ENCODE measurements at places on chromosomes 7 and 10. TPM values are rescaled to one million over a fixed set of nuclear protein-coding genes. Genes with fewer than 3 reads are reported as not detected.

Gene ITPRID1
- total RNA-seq, result not detected

Gene CRHR2
- total RNA-seq, result 0.22 TPM

Gene MYOF
- total RNA-seq, result 21.0 TPM

Gene TMEM130
- not detected for total RNA-seq

Gene CRYGN
- not detected for total RNA-seq

Gene RAB19
- total RNA-seq, result not detected

Gene BICC1
- total RNA-seq, result 4.9 TPM

Gene OR6B1
- total RNA-seq, result not detected

Gene TEX36
- total RNA-seq, result not detected

Gene SVOPL
- not detected for total RNA-seq

Gene GRID2IP
- total RNA-seq, result not detected

GRCh38 chr7:154903083-154903731, 99.7 kb downstream of the PAXIP1 start:
- no peak for DNase-seq

DNA sequence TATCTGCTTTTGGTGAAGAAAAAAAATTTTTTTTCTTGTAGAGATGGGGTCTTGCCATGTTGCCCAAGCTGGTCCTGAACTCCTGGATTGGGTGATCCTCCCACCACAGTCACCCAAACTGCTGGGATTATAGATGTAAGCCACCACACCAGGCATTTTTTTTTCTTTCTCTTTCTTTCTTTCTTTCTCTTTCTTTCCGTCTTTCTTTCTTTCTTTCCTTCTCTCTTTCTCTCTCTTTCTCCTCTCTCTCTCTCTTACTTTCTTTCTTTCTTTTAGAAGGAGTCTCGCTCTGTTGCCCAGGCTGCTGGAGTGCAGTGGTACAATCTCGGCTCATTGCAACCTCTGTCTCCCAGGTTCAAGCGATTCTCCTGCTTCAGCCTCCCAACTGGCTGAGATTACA, 3.5 kb upstream of the UBE2D4 start:
- no peak for DNase-seq

GRCh38 chr7:86558680-86559501, 84.8 kb upstream of the GRM3 start:
- no peak for DNase-seq

GRCh38 chr7:129630341-129630740, 18.8 kb downstream of the NRF1 start:
- no peak for DNase-seq

DNA sequence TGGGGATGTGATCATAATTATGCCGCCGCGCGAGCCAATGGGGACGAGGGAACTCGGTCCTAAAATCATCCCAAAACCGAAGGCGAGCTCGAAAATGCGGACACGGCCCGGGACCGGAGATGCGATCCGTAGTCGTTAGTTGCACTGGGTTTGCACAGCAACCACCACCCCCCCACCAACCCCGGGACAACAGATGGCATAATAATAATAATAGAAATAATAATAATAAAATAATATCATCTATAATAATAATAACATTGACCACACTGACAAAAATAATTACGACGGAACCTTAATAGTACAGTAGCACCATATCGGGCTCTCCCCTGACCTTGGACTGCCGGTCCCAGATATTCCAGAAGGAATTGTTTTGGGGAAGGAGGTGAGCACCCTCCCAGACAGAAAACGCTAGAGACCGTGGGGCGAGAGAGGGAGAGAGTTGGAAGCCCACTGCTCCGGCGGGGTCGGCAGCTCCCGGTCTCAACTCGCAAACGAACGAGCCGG, 1.1 kb upstream of the EMX2 start:
- no peak for DNase-seq

GRCh38 chr7:7988706-7989105, 20.1 kb downstream of the GLCCI1 start:
- DNase-seq, result no peak

- no peak for DNase-seq
These were observed 950.7 kb upstream of the PHF14 start for GRCh38 chr7:10022957-10023356.

DNA sequence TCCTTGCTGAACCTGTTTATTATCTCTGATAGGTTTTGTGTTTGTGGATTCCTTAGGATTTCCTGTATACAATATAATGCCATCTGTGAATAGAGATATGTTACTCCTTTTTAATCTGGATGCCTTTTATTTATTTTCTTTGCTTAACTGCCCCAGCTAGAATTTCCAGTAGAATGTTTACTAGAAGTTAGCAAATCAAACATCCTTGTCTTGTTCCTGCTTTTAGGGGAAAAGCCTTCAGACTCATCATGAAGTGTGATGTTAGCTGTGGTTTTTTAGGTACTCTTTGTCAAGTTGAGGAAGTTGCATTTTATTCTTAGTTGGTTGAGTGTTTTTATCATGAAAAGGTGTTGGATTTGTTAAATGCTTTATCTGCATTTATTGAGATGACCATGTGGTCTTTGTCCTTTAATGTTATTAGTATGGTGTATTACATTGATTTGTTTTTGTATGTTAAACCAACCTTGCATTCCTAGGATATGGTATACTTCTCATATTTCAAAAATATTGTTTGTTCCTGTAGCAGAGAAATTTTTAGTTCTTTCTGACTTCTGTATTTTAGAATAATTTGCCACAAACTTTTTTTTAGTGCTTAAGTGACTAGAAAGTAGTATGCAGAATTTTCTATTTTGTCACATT, 24.3 kb downstream of the PPP2R2D start:
- DNase-seq, result no peak

DNA sequence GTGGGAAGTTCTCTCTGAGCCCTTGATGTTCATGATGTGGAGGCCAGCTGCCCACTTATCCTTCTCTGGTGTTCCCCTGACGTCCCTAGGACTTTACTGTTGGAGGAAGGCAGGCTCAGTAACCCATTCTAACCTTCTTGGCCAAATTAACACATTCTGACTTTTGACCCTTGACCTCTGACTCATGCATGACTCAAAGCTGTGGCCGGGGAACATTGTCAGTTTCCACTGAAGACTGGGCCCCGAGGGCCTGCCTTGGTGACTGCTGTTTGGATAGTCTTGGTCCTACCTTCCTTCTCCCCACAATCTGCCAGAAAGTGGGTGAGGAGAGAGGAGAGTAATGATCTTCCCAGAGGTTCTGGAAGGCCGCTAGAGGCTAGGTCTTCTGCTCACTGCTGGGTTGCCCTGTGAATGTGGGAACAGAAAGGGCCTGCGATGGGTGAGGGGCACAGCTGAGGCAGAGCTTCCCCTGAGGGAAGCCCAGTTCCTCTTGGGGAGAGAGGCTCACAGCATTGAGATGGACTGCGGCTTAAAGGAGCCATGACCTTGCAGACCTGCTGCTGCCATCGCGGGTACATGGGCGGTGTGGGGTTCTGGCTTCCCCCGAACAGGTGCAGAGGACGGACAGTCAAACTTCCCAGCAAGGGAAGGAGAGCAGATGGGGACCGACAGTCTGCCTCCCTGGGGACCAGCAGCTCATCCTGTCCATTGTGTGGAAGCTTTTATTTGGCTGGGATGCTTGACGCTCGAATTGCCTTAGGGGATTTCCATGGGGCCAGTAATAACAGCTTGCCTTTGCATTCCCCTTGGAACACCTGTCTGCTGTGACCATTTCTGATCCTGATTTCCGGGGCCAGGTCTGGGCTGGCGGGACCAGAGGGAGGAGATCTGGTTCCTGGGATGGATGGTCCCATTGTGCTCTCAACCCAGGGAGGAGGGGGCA, 43.8 kb downstream of the ADAMTS14 start:
- no peak for DNase-seq

- no peak for DNase-seq
These were observed 27.0 kb downstream of the UNC5B start for GRCh38 chr10:71239131-71239915.

- peak; percentile 39 for DNase-seq
These were observed 9.1 kb upstream of the DMBT1 start for GRCh38 chr10:122551450-122551849.

DNA sequence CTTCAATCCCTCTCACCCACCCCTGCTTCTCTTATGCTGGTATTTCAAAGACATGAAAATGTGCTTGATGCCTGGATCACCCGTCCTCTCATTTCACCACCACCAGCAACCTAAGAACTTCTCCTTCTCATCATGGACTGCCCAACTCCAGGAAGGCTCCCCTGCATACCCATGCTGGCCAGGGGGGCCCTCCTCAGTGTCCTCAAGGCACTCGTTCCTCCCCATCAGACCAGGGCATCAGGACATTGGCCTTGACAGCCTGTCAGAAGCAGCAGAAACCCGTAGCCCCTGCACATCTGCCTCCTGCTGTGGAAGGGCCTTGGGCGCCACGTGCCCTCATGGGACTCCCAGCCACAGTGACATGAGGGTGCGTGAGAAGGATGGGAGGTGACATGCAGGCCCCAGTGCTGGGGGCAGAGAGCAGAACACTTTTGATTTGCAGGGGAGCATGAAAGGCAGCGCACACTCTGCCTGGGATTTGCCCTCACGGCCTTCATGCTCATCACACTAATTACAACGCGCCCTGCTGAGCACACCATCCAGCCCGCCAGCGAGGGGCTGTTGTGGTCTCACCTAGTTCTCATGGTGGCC, 1.9 kb upstream of the HSPA12A start:
- no peak for DNase-seq

GRCh38 chr7:14013898-14014297, 24.4 kb upstream of the ETV1 start:
- no peak for DNase-seq

- no peak for DNase-seq
These were observed 420.3 kb upstream of the POM121L12 start for GRCh38 chr7:52615021-52615695.

- DNase-seq, result peak; percentile 68
These were observed 94.6 kb downstream of the CUX1 start for GRCh38 chr7:101911800-101912715.

GRCh38 chr7:43569424-43569823, 13.5 kb upstream of the STK17A start:
- no peak for DNase-seq

DNA sequence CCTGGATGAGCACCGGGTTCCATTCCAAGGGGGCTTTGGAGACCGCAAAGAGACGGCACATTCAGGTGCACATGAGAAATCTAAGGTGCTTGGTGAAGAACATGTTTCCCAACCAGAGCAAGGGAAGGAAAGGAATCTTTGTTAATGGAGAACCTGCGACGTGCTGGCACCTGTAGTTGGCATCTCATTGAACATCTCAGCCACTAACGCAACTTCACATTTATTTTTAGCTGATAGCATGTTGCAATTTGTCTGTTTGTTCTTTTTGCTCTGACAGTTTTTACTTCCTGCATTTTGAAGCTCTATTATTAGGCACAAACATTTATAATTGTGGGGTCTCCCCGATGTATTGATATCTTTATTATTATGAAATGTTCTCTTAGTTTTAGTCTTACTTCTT, 316.7 kb downstream of the TCERG1L start:
- no peak for DNase-seq

GRCh38 chr10:77890097-77890496, 36.5 kb downstream of the DLG5 start:
- DNase-seq, result no peak

DNA sequence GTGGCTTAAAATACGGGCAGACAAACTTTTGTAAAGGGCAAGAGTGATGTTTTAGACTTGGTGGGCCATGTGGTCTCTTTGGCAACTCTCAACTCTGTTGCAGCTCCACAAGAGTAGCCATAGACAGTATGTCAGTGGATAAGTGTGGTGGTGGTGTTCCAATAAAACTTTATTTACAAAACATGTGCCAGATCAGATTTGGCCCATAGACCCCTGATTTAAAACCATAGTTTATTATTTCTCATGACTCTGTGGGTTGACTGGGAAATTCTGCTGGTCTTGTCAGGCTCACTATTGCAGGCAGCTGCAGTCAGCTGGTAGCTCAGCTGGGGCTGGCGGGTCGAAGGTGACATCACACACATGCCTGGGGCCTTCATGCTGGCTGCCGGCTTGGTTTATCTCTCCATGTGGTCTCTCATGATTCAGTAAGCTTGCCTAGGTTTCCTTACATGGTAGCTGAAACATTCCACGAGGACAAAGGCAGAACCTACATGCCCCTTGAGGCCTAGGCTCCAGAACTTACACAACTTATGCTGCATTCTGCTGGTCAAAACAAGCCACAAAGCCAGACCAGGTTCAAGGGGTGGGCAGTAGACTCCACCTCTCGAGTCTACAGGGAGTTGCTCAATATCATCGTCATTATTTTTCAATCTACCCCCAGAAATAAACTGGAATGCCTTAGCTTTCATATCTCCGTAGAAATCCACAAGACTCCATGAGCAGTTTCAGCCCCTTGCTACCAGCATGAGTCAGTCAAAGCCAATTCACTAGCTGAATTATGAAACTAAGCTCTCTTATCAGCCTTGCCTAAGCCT, 245.7 kb downstream of the WDR11 start:
- DNase-seq, result peak; percentile 86

DNA sequence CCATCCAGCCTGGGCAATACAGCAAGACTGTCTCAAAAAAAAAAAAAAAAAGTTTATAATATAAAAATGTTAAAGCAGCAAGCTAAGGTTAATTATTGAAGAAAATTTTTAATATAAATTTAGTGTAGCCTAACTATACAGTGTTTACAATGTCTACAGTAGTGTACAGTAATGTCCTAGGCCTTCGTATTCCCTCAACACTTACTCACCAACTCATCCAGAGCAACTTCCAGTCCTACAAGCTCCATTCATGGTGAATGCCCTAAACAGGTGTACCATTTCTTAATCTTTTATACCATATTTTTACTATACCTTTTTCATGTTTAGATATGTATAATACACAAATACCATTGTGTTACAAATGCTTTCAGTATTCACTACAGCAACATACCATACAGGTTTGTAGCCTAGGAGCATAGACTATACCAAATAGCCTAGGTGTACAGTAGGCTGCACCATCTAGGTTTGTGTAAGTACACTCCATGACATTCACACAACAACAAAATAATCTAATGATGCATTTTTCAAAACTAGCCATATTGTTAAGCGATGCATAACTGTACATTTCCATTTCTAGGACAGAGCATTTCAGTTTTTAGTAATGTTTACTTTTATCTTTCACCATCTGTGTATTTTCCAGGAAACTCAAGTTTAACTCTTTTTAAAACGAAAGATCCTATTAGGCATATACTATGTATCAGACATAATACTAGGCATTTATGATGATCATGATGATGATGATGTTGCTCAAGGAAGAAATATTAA, 43.3 kb downstream of the CNOT4 start:
- no peak for DNase-seq

- no peak for DNase-seq
These were observed 36.4 kb downstream of the MINPP1 start for GRCh38 chr10:87541114-87541513.
